ENCODE measurements at places on chromosomes 7 and 10.

DNA sequence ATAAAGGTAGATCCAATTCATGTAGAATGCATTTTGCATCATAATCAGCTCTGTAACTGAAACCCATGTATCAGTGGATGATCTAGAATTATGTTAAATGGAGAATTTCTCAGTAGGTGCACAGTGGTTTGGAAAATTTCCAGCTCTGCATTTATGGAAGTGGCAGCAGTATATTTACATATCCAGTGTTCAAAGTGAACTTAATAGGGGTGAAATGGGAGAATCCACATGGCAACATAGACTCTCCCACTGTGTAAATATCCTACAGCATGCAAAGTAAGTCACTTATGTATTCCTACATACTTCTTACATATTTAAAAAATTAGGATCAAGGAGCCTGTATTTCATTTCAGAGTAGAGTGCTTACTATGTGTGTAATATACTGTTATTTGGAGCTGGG is 35.3 kb downstream of the CDC14C start:
- no peak for DNase-seq

GRCh38 chr7:44955733-44956132 is 23.1 kb downstream of the MYO1G start:
- DNase-seq = no peak

DNA sequence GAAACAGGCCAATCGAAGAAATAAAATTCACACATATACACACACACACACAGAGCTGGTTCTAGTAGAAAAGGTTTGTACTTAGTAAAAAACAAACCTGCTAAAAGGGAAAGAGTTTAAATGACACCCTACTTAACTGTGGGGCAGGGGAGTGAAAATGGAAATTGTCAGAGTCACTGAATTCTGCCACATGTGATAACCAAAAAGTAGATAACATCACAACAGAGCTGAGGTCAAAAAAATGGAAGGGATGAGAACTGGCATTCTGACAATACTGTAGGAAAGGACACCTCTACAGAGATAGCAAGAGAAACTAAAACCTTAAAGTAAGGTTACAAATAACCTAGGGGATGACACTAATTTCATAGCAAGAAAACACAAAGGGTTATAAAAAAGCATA is 74.6 kb downstream of the CACUL1 start:
- no peak for DNase-seq

DNA sequence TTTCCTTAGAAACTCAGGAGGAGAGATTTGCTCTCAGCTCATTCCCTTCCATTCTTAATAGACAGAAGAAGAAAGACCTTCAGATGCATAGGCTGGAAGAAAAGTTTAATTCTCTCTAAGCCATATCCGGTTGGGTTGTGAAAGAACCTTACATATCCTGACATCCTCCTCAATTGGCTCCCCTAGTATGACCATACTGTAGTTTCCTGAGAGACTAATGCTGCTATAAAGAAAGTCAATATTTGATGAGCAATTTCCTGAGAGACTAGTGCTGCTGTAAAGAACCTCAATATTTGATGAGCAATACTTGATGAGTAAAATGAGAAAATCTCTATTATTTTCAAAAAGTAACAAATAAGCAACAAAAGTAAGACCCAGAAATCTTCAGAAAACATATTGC is 888.5 kb upstream of the SORCS1 start:
- DNase-seq = no peak

DNA sequence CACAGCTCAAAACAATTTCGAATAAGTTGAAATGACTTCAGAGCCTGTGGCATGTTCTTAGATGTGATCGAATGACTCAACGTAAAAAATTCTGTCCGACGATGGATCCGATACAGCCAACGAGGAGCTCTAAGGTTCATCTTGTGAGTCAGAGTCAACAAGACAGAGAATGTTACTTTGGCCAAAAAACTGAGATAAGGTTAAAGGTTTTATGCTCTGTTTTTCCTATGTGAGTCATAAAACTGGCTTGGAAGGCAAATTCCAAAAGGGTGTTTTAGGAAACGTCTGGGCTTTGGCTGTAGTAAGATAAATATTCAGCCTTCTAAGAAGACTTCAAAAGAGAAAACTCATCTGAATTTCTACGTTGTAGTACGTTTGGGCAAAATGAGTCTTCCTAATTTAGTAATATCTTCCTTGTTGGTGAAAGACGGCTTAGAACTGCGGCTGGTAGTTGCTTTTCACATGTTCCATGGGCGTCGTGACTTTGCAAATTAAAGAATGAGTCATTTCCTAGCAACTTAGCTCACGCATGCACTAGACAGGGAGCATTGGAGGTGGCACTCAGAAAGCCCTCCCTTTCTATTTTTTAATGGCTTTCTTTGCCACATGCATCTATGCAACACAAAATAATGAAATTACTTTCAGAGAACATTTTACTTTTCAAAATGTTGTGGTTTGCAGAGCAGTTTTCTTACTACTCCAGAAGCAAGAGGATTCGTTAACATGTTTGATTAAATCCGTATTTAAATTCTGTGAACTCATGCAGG is 28.2 kb downstream of the PFKP start:
- peak; percentile 38 for DNase-seq

DNA sequence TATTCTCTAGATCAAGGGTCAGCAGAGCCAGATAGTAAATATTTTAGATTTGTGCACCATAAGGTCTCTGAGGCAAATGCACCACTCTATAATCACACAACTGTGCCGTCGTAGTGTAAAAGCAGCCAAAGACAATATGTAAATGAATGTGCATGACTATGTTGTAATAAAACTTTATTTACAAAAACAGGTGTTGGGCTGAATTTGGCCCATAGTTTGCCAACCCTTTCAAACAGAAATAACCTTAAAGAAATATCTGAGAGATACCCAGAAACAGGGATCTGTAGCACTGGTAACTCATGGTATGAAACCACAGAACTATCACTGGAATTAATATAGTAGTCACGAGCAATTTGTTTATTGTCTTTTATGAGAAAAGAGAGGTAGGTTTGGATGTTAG is 86.0 kb downstream of the ARID5B start:
- no peak for DNase-seq

DNA sequence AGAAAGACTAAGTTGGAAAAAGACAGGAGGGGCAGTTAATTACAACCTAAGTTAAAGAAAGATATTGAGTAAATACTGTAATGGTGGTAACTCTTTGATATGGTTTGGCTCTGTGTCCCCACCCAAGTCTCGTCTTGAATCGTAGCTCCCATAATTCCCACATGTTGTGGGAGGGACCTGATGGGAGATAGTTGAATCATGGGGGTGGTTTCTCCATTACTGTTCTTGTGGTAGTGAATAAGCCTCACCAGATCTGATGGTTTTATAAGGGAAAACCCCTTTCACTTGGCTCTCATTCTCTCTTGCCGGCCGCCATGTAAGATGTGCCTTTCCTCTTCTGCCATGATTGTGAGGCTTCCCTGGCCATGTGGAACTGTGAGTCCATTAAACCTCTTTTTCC is 143.8 kb downstream of the GRK5 start:
- no peak for DNase-seq

- DNase-seq = no peak
Observed at GRCh38 chr7:17126413-17127268, 171.8 kb upstream of the AHR start.

- DNase-seq = no peak
Observed at GRCh38 chr10:71404503-71405295, 8.0 kb downstream of the CDH23 start.

- DNase-seq = no peak
Observed at GRCh38 chr7:151099486-151100211, 13.4 kb downstream of the AGAP3 start.

- no peak for DNase-seq
Observed at GRCh38 chr10:120543291-120543690, 86.3 kb downstream of the PLPP4 start.

DNA sequence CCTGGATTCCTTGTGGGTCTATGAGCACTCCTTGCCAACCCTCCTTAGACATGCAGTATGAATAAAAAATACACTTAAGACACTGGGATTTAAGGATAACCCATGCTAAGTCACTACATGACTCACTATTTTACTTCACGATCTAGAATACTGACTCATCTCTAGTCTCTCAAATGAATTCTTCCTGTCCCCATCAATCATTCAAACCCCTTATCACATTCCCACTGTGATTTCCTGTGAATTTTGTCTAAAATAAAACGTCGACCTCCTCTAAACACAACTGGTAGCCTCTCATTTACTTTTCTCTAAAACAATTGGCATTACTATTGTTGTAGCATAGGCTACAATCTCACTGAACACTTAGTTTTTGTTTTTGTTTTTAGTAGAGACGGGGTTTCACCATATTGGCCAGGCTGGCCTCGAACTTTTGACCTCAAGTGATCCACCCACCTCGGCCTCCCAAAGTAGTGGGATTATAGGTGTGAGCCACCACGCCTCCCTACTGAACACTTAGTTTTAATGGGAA is 3.9 kb upstream of the IQUB start:
- no peak for DNase-seq

- peak; percentile 39 for DNase-seq
Observed at GRCh38 chr10:44977287-44978212, 1.1 kb downstream of the DEPP1 start.

GRCh38 chr10:34996843-34997242 is 93.3 kb downstream of the CUL2 start:
- DNase-seq = no peak

DNA sequence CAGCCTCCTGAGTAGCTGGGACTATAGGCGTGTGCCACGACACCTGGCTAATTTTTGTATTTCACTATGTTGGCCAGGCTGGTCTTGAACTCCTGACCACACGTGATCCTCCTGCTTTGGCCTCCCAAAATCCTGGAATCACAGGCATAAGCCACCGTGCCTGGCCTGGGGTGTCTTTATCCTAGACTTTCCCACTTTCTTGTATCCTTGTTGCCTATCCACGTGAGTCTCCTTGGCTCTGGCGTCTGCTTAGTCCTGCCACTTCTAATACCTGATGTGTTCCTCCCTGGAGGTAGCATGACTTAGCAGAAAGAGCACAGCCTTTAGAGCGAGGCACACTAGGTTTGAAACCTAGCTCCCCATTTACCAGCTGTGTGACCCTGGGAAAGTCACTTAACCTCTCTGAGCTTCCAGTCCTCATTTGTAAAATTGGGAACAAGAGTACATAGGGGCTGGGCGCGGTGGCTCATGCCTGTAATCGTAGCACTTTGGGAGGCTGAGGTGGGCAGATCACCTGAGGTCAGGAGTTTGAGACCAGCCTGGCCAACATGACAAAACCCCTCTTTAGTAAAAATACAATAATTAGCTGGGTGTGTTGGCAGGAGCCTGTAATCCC is 344.6 kb downstream of the TYW1 start:
- DNase-seq = no peak

DNA sequence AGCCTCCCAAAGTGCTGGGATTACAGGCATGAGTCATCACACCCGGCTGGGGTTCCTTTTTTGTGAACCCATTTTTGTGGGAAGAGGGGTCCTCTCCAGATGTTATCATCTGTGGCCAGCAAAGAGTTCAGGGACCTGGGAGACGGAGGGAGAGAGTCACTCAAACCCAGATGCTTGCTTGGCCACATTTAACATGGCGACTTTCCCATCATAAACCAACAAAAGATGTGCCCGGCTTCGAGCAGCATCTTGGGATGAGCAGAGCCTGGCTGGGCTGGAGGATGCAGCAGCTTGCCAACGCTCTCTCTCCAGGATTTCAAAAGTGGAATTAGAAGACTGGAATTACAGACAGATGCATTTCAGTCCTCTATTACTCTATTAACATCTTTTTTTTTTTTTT is 19.1 kb upstream of the HABP2 start:
- DNase-seq = no peak

GRCh38 chr10:85459906-85460305 is 906.7 kb downstream of the GRID1 start:
- DNase-seq = no peak

DNA sequence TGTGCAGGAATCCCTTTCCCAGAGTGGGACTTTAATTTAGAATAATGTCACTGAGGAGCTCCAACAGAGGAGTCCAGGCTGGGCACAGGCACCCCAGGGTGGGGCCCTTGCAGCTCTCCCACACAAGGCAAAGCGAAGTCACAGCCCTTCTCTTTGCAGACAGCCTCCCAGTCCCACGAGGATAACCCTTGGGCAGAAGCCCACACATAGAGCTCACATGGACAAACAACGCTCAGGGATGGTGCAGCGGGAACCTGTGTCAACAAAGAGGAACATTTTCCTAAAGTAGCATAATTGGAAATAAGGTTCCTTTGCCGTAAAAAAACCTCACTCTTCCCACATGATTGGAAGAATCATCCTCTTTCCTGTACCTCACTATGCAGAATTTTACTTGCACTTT is 29.3 kb upstream of the GGCT start:
- DNase-seq = no peak

GRCh38 chr7:27992755-27993493 is 187.7 kb downstream of the JAZF1 start:
- no peak for DNase-seq

- DNase-seq = no peak
Observed at GRCh38 chr10:34343764-34344163, 471.3 kb downstream of the PARD3 start.

DNA sequence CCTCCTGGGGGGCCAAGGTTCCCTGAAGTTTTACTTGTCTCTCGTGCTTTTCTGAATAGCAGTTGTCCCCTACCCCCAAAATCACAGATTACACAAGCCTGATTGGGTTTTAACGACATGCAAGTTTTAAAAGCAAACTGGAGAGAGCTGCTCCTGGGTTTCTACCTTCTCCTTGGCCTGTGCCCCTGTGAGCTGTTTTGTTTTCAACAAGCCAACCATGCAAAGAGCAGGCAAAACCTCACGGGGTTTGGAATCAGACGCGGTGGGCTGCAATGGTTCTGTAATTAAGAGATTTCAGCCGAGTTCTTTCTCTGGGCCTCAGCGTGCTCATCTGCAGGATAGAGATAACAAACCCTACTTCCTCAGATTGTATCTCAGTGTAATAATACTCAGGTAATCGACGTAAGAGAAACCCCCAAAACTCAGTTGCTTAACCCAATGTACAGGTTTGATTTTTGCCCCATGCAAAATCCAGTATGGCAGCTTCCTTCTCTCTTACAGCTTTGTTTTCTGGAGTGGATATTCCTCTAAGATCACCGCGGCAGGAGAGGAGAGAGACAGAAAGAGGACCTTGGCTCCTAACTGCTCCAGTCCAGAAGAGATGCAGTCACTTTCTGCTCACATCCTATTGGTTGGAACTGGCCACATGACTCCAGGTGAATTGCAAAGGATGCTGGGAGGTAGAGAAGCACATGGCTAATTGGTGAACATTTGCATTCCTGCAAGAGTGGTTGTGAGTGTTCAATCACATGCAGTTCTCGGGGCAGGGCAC is 42.0 kb downstream of the MYL10 start:
- DNase-seq = no peak

GRCh38 chr10:127440371-127440770 is 108.7 kb upstream of the NPS start:
- no peak for DNase-seq

GRCh38 chr7:19114551-19114855 is 2.9 kb downstream of the TWIST1 start:
- no peak for DNase-seq
